Retina (tissue), 1 donor: ENCODE measurements at places on chromosomes 4 and X.

GRCh38 chrX:14094191-14094590, 64.5 kb upstream of the GEMIN8 start:
- no peak for DNase-seq

DNA sequence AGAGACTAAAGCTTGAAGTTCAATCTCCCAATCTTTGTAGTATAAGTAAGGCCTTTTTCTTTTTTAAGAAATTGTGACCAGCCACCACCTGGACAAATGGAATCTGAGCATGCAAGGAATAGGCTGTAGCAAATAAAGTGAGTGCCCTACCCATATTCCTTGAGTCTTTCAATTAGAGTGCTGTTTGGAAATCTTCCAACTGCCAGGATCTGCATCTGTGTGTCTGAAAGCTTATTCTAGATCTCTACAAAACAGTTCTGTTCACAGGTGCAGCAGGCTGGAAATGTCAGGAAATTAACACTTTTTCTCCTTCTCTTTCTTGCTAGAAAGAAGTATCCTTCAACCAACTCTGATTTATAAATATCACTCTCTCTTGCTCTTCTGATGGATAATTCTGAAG, 76.7 kb upstream of the NDST3 start:
- no peak for DNase-seq

- no peak for DNase-seq
These were observed 27.3 kb upstream of the JADE1 start for GRCh38 chr4:128782076-128782715.

- DNase-seq = no peak
These were observed 116.9 kb downstream of the EFNB1 start for GRCh38 chrX:68945603-68946228.

DNA sequence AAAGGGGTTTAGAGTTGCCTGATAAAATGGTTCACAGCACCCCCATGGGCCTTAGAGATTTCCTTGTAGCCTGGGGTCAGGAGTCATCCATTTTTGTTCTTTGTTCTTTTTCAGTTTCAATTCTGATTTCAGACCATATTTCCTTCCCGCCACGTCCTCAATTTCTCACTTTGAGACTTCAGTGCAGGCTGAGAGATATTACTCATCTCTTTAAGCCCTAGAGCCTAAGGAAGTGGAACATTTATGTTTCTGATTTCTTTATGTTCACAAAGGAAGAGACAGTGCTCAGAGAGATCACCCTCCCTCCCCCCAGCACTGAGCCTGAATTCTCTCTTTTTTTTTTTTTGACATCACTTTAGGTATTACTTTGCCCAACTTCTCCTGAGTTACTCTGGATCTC, 56.3 kb downstream of the MSN start:
- no peak for DNase-seq

GRCh38 chr4:123535037-123535748, 138.6 kb downstream of the SPRY1 start:
- DNase-seq = no peak

DNA sequence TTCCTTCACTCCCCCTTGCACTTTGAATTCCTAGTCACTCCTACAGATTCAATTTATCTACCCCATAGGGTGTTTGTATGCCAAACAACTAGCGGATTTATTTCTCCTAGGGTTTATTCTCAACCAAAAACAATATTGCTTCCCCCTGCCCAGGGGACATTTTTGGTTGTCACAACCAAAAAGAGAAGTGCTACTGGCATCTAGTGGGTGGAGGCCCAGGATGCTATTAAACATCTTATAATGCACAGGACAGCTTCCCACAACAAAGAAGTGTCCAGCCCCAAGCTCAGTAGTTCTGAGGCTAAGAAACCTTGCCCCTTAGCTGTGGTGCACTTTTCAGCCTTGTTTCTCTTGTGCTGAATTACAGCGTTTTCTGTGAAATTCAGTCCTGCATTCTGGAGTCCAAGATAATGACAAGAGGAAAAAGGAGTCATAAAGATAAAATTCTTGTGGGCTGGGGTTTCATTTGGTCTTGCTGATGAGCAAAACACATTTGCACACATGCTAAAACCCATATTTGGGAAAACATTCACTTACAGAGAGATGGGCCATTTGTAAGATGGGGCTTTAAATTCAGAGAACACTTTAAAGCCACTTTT, 11.2 kb upstream of the SYTL4 start:
- no peak for DNase-seq

DNA sequence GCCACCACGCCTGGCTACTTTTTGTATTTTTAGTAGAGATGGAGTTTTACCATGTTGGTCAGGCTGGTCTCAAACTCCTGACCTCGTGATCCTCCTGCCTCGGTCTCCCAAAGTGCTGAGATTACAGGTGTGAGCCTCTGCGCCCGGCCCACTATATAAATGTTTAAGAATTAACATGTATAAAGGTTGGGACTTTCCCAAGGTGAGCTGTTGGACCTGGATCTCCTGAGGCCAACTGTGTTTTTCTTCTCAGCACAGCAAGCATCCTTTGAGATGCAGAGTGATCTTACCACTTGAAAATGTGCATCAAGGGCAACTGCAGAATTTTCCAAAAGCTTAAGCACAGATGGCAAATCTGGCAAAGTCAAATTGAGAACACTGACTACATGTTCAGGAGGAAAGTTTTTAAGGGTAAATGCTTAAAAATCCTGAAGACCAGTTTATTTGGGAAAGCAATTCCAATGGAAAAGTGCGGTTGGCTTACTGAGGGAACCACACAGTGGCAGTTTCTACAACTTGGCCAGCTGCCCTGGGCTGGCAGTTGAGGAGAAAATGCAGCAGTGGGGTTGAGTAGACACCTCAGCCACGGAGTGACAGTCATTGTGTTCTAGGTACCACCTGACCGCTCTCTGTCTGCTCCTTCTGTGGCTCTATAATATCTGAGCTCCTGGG, 168.9 kb downstream of the CBR4 start:
- DNase-seq = no peak

- no peak for DNase-seq
These were observed 131.0 kb upstream of the SLC34A2 start for GRCh38 chr4:25524663-25525062.

GRCh38 chrX:152819732-152820131, 10.8 kb downstream of the CETN2 start:
- no peak for DNase-seq

DNA sequence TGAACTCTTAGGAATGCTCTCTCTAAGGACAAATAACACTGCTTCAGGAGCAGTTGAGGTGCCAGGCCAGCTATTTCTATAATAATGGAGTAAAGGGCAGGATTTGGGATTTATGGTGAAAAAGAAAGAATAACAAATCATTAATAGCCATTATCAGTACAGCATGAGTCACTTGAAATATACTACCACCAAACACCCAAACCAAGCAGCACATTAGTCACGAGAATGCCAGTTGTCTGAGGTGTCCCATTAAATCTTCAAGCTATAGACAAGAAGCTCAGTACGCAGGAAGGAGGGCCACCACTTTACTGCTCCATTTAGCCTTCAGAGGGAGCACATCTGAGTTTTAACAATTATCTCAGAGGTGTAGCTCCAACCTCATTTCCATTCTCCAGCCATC, 106.8 kb upstream of the MAGEA10 start:
- DNase-seq = no peak

GRCh38 chr4:26287756-26288155, 33.1 kb upstream of the RBPJ start:
- no peak for DNase-seq

DNA sequence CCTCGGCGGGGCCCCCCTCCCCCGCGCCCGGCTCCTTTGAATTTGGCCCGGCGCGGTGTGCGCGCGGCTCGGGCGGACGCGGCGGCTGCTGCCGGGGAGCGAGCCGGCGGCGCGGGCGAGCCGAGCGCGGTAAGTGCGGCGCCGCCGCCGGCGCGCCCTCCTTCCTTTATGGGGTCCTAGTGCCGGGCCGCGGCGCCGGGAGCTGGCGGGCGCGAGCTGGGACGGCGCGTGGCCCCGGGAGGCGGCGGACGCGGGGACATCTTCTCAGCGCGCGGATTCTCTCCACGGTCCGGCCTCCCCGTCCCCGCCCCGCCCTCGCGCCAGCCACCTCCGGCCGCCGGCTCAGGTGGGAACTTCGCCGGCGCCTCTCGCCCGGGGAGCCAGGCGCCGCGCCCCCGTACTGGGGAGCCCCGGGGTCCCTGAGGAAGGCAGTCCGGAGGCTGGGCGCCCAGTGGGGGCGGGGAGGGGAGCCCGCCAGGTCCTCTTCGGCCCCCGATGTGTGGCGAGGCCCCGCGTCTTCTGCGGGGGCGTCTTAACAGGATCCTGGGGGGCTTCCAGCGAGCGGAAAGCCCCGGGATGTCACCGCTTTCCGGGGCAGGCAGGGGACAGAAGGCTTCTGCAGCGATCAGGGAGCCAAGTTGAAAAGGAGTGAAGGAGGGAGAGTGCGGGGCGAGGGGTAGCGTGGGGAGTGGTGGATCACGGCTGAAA, 98.4 kb upstream of the TENM3 start:
- DNase-seq = peak; percentile 79

DNA sequence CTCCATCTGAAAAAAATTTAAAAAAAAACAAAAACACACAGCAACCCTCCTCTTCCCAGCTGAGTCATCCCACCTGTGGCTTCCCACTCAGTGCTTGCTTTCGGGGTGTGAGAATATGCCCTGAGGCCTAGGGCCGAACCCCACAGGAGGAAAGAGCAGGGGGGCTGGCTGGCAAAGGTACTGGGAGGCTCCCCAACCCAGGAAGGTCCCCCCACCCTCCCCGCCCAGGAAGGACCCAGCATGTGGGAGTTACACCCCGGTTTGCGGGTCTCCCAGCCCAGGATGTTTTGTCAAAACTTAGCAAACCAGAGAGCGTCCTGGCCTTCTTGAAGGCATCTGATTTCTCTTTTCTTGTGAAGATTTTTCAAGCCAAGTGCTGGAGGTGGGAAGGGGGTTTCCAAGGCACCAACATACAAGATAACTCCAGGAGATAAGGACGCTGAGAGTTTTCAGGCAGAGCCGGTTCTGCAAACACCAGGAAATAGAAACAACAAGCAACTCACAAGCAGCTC, 25.7 kb upstream of the CSF2RA start:
- DNase-seq = no peak

GRCh38 chr4:101000496-101000895, 346.8 kb downstream of the PPP3CA start:
- no peak for DNase-seq

DNA sequence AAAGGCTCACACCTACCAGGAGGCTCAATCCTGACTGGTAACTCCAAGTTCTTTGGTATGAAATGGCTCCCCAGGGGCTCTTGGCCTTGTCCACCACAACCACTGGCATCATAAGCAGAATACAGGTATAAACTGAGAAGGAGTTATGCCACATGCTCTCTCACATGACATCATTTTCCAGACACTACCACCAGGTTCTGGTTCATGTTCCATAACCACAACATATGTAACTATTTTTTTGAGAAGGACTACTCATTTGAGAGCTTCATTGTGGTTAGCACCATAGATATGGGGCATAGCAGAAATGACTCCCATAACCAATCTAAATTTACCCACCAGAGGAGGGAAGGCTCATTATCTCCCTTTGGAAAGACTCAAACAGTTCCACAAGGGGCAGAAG, 19.6 kb downstream of the PRDM5 start:
- no peak for DNase-seq

DNA sequence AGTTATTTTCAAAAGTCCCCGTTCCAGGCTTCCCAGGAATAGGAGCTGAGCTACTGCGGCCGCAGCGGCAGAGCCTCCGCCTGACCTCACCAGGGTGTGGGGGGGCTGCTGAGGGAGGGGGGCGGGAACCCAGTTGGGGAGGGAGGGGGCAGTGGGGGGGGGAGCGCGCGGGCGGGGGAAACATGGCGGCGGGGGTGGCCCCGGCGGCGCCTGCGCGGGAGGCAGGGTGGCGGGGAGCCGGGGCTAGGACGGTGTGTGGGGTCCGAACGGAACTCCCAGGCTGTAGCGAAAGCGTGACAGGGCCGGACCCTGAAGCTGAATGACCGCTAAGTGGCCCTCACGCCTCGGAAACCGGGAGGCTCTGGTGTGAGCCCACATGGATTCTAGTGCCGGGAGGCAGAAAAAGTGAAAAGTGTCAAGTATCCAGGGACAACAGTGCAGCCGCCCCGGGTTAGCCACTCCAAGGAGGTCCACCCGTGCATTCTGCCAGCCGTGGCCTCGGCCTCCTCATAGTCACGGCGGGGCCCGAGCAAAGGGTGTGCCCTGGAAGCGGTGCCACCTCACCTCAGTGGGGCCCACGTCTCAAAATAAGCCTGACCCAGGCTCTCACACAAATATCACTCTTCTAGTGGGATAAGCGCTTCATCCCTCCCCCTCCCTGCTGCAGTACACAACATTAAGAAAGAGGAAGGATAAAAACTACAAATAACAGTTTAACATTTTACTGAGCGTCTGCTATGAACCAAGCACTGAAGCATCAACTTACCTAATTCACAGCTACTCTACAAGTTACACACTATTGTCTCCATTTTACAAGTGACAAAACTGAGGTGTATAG, at the start of gene KLHL13:
TSS of gene KLHL13 (minus strand) at position 98 of the 838 bp plus-strand sequence. CDS start 88,337 bp downstream, outside the sequence.
- DNase-seq = peak; percentile 63

- no peak for DNase-seq
These were observed 6.7 kb downstream of the NLGN3 start for GRCh38 chrX:71151366-71151765.

DNA sequence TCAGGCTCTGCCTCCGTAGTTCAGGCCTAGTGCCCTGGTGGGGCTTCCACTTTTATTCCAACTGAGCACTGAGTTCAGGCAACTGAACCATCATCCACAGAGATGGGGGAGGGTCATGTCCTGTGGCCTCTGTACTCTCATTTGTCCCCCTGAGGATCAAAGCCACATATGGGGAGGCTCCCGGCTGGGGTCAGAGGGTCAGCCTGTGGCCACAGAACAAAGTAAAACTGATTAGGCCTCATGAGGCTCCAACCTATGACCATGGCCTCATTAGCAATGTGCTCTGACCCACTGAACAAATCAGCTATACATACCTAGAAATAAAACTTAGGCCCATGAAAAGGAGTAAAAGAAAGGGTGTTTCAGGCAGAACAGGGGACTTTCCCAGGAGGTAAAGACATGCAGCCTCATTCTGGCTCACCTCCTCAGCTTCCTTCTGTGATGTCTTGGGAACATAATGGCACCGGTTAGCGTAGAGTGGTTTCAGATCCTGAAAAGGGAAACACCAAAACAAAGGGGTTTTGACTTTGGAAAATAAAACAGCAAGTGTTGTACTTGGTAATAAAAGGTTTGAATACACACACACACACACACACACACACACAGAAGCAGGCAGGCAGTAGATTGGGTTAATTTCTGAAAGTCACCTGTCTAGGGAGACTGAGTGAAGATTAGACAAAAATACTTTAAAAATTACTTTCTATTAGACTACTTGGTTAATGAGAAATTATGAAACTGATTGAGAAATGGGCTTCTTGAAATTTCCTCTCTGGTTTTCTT, 24.3 kb downstream of the TMEM255A start:
- no peak for DNase-seq
